Activated CD4-positive, alpha-beta T cell treated with anti-CD3 and anti-CD28 coated beads, Interleukin-2, amount 10 ng/mL, durations not matched to agents 7 days and 5 days (primary cell): ENCODE measurements at places on chromosomes 4 and X.

DNA sequence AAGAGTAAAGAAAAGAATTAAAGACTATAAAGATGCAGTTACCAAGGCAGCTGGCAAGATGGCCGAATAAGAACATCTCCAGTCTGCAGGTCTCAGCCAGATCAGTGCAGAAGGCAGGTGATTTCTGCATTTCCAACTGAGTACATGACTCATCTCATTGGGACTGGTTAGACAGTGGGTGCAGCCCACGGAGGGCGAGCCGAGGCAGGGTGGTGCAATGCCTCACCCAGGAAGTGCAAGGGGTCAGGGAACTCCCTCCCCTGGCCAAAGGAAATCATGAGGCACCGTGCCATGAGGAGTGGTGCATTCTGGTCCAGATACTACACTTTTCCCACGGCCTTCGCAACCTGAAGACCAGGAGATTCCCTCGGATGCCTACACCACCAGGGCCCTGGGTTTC is 20.5 kb downstream of the SPIN4 start:
- DNase-seq, result no peak

DNA sequence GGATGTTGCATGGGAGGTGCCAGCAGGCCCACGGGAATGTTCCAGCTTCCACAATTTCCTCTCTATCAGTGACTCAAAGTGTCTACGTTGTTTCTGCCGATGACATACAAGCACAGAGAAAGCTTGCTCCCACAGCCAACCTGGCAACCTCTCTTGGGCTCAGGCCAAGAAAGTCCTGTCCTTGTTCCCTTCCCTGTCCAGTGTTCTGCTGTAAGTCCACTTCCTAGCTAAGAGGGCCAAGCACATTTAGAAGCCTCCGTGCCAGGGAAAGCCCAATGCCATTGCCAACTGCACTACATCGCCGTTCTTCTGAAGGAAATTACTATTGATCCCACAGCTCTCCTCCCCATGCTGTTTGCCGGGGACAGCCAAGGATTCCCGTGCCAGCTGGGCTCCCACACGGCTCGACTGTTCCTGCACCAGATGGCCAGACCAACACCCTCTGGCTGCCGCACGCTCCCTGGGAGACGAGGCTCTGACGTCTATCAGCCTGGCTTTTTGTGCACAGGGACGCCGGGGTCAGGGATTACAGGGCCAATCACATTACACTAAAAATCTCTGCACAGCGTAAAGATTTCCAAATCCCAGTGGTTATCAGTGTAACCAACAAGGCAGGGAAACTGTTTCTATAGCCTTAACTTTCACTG is 284.0 kb downstream of the BCOR start:
- DNase-seq, result no peak

DNA sequence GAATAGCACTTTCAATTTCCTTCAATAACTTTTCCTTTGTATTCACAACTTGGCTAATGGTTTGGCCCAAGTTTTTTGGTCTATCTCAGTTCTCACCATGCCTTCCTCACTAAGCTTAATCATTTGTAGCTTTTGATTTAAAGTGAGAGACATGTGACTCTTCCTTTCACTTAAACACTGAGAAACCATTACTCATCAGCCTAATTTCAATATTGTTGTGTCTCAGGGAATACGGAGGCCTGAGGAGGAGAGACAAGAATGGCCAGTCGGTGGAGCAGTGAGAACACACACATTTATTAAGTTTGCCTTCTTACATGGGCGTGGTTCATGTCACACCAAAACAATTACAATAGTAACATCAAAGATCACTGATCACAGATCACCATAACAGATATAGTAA is 56.7 kb downstream of the TSPAN5 start:
- no peak for DNase-seq

DNA sequence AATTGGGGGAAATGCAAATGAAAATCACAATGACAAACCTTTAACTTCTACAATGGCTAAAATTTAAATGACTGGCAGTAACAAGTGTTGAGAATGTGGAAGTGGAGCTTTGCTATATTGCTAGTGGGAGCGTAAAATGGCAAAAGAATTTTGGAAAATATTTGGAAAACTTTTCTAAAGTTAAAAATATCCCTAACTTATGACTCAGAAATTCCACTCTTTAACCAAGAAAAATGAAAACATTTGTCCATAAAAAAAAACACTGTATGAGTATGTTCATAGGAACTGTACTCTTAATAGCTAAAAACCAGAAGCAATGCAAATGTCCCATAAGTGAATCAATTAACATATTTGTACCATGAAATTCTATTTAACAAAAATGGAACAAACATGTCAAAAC is 3.6 kb downstream of the TBCK start:
- DNase-seq, result no peak

DNA sequence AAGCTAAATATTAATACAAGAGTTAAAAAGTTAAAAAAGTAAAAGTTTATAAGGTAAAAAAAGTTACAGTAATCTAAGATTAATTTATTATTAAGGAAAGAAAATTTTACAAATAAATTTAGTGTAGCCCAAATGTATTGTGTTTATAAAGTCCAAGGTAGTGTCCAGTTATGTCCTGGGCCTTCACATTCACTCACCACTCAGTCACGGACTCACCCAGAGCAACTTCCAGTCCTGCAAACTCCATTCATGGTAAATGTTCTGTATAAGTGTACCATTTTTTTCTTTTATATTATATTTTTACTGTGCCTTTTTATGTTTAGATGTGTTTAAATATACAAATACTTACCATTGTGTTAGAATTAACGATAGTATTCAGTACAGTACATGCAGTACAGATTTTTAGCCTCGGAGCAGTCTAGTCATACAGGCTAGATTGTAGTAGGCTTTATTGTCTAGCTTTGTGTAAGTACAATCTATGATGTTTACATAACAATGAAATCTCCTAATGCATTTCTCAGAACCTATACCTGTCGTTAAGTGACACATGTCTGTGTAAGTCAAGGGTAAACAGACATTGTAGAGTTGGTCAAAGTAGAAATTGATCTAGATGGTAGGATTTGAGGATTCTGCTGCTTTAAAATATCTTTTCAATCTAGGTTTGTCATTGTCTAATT is 197.7 kb downstream of the GC start:
- no peak for DNase-seq

- DNase-seq, result no peak
Measured at GRCh38 chrX:68684291-68684918, 36.9 kb downstream of the STARD8 start.

DNA sequence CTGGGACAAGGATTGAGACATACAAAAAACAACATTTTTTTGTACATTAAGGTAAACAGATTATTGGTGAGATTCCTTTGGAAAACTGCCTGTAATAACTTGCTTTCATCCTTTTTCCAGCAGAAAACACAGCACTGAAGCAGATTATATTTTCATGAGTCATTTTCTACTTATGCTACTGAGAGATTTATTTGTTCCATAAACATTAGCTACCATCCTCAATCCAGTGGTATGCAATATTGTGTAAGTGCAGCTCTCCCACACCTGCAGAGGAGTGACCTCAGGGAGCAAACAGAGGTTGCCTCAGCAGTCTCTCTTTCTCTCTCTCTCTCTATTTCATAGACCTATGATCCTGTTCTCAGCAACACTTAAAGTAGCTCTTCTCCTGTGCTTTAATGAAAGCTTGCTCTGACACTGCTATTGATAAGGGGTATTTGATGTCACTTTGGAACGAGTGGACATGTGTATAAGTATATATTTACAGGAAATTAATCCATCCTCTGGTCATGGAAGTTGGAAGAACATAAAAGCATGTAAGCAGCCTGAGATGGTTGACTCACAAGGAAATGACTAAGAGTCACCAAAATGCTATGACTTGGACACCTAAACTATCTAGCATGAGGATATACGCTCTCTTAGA is 163.7 kb upstream of the SPANXC start:
- DNase-seq, result no peak
